ENCODE measurements at places on chromosomes 2 and 18. TPM values are rescaled to one million over a fixed set of nuclear protein-coding genes. Genes with fewer than 3 reads are reported as not detected.

SOX11 gene
- total RNA-seq: not detected

FAM237A gene
- total RNA-seq: not detected

DNA sequence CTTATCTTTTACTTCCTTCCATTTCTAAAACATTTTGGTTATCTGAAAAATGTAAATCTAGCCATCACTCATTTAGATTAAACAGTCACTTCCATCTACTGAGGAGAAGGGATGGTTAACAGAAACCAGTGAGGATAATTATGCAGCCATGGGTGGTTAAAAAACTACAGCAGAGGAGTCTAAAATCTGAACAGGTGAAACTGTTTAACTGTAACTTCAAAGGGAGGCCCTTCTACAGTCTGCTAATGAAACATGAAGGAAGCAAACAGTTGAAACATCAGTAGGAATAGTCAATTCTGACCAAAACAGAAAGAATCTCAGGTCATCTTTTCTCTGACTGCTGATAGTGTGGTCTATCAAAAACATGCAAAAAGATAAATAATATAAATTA lies 71.0 kb downstream of the DTNB start:
- no peak for DNase-seq
- H3K4me1 ChIP-seq: no peaks in the 10 kb centered on the region
- H3K27me3 ChIP-seq: no peaks in the 10 kb centered on the region
- no peak overlapping the region for H3K4me3 ChIP-seq
- H3K36me3 ChIP-seq: no peaks in the 10 kb centered on the region

VWC2L gene
- total RNA-seq: not detected

GRCh38 chr18:949724-950631 lies 45.3 kb downstream of the ADCYAP1 start:
- H3K4me3 ChIP-seq: no peak overlapping the region
- no peaks in the 10 kb centered on the region for H3K27me3 ChIP-seq
- no peak for DNase-seq
- H3K27ac ChIP-seq: no peak overlapping the region
- no peaks in the 10 kb centered on the region for H3K4me1 ChIP-seq

DNA sequence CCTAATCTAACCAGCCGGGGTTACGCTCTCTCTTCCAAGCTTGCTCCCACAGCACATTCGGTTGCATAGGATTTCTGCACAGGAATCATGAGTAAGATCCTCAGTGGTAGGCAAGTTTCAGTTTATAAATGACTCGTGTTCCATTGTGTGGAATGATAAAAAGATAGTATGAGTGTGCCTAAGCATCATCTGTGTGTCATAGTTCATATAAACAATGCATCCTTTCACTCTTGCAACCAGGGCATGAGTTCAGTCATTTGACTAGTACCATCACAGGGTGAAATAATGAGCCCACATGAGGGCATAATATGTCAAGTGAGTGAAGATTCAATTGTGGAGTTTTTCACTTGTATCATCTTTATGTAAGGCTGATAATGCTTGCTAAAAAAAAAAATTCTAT lies 417.1 kb upstream of the CDH2 start:
- no peak overlapping the region for H3K4me3 ChIP-seq
- no peak for DNase-seq
- no peaks in the 10 kb centered on the region for H3K4me1 ChIP-seq
- H3K27me3 ChIP-seq: no peaks in the 10 kb centered on the region
- H3K36me3 ChIP-seq: no peaks in the 10 kb centered on the region

PDE1A gene
- not detected for total RNA-seq

UPP2 gene
- not detected for total RNA-seq

HTR2B gene
- total RNA-seq: not detected

METTL4 gene
- total RNA-seq: 11.3 TPM

GRCh38 chr2:31379747-31380146 lies 34.8 kb downstream of the XDH start:
- H3K27ac ChIP-seq: no peak overlapping the region
- H3K4me3 ChIP-seq: no peak overlapping the region
- H3K27me3 ChIP-seq: no peaks in the 10 kb centered on the region
- H3K36me3 ChIP-seq: no peaks in the 10 kb centered on the region
- DNase-seq: no peak

GRCh38 chr2:182650704-182651103 lies 65.4 kb upstream of the DNAJC10 start:
- H3K4me3 ChIP-seq: no peak overlapping the region
- no peak for DNase-seq
- H3K27me3 ChIP-seq: no peaks in the 10 kb centered on the region

GRCh38 chr2:153872311-153873051 lies 759 bp downstream of the GALNT13 start:
- H3K36me3 ChIP-seq: no peaks in the 10 kb centered on the region
- no peaks in the 10 kb centered on the region for H3K4me1 ChIP-seq
- no peak overlapping the region for H3K4me3 ChIP-seq
- H3K27me3 ChIP-seq: peaks cover 6% of the 10 kb centered on the region
- no peak overlapping the region for H3K27ac ChIP-seq
- no peak for DNase-seq

DNA sequence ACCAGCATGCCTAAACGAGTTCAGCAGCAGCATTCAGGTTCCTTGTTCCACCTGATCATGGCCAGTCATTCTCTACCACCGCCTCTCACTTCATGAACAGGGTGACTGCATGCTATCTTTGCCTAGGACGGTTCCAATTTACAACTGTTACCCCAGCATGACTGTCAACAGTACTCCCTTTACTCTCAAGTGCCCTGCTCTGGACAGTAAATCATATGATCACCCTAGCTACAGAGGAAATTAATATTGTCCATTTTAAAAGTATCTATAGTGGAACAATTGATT lies 25.7 kb downstream of the MGAT4A start:
- H3K36me3 ChIP-seq: no peaks in the 10 kb centered on the region
- H3K27ac ChIP-seq: no peak overlapping the region
- H3K4me3 ChIP-seq: no peak overlapping the region
- DNase-seq: no peak
- peaks cover 14% of the 10 kb centered on the region for H3K4me1 ChIP-seq
- H3K27me3 ChIP-seq: no peaks in the 10 kb centered on the region

- H3K4me1 ChIP-seq: no peaks in the 10 kb centered on the region
- H3K27ac ChIP-seq: no peak overlapping the region
- H3K36me3 ChIP-seq: no peaks in the 10 kb centered on the region
These were observed 389.4 kb downstream of the CDH2 start for GRCh38 chr18:27787547-27787946.

DNA sequence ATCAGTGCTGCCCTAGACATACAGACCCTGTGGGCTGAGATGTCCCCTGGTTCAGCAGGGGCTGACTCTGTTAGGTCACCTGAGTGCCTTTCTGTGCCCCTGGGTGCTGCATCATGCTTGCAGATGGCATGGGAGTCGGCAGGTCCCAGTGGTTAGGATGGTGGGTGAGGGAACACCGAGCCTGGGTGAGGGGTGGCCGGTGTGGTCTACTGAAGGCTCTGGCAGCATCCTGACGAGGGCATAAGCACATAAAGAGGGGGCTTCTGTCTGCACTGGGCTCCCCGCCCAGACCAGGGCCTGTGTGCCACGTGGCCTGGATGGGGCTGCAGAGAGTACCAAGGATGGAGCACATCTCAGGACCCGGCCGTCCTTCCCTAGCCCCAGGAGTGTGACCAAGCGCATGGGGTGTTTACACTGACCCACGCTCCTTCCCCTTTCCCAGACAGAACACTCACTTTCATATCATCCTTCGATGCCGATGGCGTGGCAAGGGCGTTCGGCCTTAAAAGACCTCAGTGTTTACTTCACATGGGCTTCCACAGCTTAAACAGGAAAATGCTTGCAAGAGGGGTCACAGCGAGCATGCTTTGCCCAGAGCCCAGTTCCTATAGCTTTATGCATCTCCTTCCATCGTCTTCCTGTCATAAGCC lies 115.1 kb downstream of the STPG4 start:
- no peak for DNase-seq
- H3K4me1 ChIP-seq: peaks cover 20% of the 10 kb centered on the region
- no peak overlapping the region for H3K27ac ChIP-seq
- no peak overlapping the region for H3K4me3 ChIP-seq

DNA sequence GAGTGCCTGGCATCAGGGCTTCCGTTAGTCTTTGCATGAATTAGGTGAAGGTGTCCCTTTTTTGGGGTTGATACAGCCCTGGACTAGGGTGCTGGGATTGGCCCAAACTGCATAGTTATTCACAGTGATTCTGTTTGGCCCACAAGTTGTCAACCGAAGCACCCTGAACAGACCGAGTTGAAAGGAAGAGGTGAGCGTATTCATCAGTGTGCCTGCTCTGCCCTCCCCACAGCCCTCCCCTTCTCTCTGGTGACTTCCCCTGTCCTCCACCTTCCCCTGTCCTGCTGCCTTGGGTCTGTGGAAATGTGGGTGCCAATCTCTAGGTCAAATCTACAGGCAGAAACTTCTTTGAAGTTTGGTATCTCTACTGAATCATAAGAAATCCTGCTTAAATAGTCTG lies 330.5 kb downstream of the DYSF start:
- H3K36me3 ChIP-seq: no peaks in the 10 kb centered on the region
- DNase-seq: no peak
- no peaks in the 10 kb centered on the region for H3K4me1 ChIP-seq

EVX2 gene
- not detected for total RNA-seq

TBR1 gene
- not detected for total RNA-seq

GRCh38 chr2:120346667-120347358 lies 877 bp downstream of the INHBB start:
- H3K27me3 ChIP-seq: peaks cover 26% of the 10 kb centered on the region
- peaks cover 30% of the 10 kb centered on the region for H3K4me1 ChIP-seq
- no peak for DNase-seq
- no peak overlapping the region for H3K27ac ChIP-seq

DNA sequence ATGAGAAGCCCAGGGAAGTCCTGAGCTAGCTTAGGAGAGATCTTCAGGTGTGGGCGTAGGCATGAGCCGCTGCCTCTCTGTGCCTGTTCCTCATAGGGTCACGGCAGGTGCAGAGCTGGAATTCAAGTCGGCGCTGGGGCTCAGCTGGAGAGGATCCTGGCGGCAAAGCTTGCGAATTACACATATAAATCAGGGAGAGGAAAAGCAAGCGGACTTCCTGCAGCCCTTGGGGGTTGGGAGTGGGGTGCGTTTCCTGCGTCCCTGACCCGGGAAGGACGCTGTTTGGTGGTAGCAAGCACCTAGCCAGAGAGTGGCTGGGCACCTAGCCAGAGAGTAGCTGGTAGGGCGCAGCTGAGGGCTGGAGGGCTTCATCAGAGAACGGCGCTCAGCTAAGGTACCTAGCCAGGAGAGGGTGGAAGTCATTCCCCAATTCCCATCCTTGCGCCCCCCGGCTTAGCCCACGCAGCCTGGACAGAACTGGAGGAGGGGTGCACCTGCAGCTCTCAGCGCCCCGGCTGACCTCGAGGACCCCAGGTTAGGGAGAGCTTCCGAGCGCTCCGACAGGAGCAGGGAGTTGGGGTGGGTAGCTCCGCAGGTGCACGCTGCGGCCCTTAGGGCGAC lies 459 bp upstream of the EFR3B start:
- no peaks in the 10 kb centered on the region for H3K36me3 ChIP-seq
- peak; percentile 59 for DNase-seq
